NT2/D1 (cell line): ENCODE measurements at places on chromosomes 1 and 21.

GRCh38 chr1:100943533-100943932 is 47.6 kb downstream of the SLC30A7 start:
- DNase-seq: no peak

DNA sequence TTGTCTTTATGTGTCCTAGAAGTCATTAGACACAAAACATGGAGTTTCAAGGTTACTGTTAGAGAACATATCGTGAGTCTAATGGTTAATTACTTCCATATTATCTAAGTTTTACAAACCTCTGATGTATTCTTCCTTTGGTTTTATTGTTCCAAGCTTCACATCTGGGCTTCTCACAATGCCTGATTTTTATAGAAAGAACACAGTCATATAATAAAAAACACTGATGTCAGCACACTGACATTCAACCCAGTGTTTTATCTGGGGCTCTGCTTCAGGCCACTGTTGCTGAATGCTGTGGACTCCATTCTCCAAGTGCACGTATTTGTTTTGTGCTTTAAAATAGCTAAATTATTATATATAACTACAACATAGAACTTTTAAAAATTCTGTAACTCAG is 232.9 kb downstream of the SMYD3 start:
- no peak for DNase-seq

DNA sequence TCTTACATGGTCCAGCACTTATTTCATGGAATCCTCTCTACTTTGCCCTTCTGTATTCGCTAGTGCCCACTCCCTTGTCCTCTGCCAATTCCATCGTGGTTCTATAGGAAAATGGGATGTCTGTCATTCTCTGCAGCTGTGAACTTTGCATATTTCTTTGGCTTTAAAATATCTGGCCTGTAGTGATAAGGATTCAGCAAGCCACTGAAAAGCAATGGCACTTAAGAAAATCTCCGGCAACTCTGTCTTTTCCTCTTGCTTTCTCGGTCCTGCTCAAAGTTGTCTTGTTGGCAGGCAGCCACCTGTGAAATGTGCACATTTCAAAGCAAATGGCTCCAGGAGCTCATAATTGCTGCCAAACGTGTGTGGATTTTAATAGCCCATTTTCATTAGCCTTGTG is 91.8 kb downstream of the CHD1L start:
- DNase-seq: no peak

GRCh38 chr1:23369335-23370013 is at the start of gene ZNF436:
ZNF436 (minus strand) TSS chr1:23369836; CDS start chr1:23368005, 1,831 bp downstream.
- no peak for DNase-seq

GRCh38 chr1:161940866-161941591 is 82.6 kb downstream of the OLFML2B start:
- no peak for DNase-seq
